GM19239 (cell line): ENCODE measurements at places on chromosomes 7 and 10.

- no peak for DNase-seq
Measured at GRCh38 chr7:151139071-151139790, 28.3 kb downstream of the GBX1 start.

- peak; percentile 16 for DNase-seq
Measured at GRCh38 chr10:122567056-122567660, 6.6 kb downstream of the DMBT1 start.

DNA sequence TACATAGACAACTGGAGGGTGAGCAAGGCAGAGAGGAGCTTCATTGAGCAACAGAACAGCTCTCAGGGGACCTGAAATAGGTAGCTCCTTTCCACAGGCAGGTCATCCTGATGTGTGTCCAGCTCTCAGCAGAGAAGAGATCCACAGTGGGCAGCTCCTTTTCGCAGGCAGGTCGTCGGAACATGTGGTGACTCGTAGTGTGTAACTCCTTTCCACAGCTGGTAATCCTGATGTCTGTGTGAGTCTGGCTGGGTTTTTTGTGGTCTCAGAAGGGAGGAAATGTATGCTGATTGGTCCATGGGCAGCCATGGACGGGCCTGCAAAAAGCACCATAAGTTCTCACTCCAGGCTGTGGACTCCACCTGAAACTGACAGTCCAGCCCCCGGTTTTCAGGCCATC is 24.4 kb upstream of the TES start:
- DNase-seq = no peak

DNA sequence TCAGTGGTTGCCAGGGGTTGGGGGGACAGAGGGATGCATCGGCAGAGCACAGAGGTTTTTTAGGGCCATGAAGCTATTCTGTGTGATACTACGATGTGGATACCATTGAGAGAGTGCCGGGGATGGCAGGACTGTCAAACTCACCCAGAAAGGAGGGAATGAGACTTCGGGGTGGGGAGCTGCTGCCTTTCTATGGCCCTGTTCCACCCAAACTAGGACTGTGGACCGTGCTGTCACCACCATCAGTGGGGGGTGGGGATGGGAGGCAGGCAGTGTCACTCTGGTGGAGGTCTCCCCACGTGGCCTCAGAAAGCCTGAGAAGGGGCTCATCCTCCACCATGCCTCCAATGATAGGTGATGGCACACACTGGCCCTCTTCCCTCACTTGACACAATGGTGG is 146.2 kb downstream of the PTPN20 start:
- no peak for DNase-seq

GRCh38 chr7:116169060-116169459 is 41.3 kb upstream of the TES start:
- DNase-seq = no peak

- no peak for DNase-seq
Measured at GRCh38 chr10:28595613-28596012, 62.7 kb downstream of the WAC start.

DNA sequence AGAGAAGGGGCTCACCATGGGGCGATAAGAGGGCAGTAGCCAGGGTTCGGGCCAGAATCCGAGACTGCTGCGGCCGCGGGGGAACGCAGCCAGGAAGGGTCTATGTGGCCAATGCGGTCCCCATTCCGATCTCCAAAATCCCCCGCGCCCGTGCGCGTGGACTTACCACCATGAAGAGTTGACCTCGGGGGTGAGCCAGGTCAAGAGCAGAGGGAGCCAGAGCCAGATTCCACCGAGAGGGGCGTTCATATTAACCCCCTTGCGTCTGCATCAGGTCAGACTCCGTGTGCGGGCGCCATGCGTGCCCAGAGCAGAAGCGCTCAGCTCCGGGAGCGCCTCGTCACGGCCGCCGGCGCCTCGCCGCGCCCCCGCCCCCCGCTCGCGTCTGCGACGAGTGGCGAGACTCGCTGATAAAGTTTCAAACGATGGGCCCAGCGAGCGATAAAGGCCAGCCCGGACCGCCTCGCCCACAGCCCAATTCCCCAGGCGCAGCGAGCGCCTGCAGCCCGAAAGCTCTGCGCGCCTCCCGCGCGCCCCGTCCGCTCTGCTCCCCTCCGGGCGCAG is at the start of gene WNT2:
TSS of gene WNT2 (minus strand) at position 318 of the 564 bp plus-strand sequence. CDS start at position 249, 69 bp downstream.
- DNase-seq = no peak

GRCh38 chr7:132390705-132391104 is 185.6 kb downstream of the PLXNA4 start:
- no peak for DNase-seq

GRCh38 chr7:141974831-141975230 is 1.3 kb upstream of the TAS2R38 start:
- no peak for DNase-seq

GRCh38 chr7:16270844-16271243 is 150.5 kb downstream of the CRPPA start:
- no peak for DNase-seq

- no peak for DNase-seq
Measured at GRCh38 chr7:93359520-93360198, 127.5 kb downstream of the VPS50 start.

DNA sequence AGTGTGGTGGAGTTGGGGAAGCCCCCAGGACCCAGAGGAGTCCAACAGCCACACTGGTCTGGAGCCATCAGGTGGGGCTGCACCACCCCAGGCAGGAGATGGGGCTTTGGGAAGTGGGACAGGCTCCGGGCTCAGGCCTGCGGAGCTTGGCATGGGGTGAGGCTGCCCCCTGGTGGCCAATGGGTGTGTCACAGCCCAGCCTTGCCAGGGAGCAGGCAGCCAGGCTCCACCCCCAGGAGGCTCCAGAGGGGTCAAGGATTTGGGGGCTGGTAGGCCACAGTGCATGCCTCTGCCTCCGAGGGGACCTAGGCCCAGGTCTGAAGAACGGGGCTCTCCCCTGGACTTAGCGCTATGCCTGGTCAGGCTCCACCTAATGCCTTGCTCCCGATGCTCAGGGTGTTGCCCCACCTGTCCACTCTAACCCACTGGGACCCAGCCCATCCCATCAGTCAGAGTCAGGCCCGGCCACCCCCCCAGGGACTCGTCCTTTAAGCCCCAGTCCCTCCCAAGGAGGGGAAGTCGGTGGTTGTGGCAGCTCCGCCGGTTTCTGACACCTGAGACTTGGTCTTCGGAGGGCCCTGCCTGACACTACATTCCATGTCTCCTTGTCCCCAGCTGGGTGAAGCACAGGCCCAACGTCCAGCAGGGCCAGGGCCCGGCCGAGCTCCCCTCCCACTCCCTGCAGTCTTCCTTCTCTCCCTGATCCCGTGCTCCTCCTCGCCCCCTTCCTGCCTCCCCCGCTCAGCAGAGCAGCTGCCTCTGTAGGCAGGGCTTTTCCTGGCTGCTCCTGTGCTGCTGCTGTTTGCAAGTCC is 11.3 kb upstream of the SAMD8 start:
- DNase-seq = peak; percentile 85

DNA sequence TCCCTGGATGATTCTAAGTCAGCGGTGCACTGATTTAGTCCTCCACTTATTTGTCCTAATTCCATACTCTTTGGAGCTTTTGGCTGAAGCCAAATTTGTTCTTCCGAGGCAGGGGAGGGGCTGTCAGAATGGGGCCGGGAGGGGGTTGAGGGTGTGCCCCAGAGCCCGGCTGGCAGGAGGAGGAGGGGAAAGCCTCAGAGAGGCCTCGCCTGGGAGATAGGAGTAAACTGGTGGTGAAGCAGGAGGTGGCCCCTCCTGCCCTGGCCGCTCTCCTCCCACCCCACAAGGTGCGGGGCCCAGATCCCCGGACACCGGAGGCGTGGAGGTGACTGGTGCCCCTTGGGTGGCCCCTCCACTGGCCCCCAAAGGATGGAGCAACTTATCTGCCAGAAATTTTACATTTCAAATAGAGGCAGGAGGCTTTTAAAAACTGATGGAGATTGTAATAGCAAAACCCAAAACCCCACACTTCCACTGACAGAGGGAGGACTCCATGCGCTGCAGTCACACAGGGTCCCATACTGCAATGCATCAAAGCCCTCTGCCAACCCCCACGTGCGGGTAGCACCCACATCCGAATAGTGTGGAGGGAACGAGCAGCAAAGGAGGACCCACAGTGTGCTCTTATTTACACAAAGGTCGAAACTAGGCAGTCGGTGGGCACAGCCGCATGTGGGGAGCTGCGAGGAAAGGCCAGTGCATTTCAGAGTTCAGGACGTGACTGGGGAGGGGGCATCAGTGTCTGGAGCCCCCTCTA is 61.9 kb downstream of the CAMK2B start:
- no peak for DNase-seq

- peak; percentile 95 for DNase-seq
Measured at GRCh38 chr7:100852048-100852872, at the start of gene SLC12A9. SLC12A9 (plus strand) TSS chr7:100852713; CDS start chr7:100854198, 1,485 bp downstream.

DNA sequence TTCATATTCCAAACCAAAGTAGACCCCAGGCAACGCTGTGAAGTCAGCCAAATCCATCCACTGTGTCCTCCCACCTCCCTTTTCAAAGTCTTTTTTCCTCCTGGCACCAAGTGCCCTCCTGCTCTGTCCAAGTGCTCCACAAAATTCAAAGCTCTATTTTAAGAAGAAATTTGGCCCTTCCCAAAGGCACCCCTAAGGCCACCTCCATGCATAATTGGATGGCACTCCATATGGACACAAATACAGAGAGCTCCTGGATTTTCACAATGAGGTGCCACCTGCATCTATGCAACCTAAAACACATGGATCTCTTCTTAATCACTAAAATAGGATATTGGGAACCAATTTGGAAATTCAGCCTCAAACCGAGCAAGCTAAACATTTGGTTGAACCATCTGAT is 121.6 kb downstream of the RELN start:
- DNase-seq = no peak

- DNase-seq = no peak
Measured at GRCh38 chr10:74787457-74787856, 38.9 kb upstream of the KAT6B start.

GRCh38 chr10:85657476-85658113 is 709.0 kb downstream of the GRID1 start:
- DNase-seq = no peak

- DNase-seq = no peak
Measured at GRCh38 chr10:77925795-77926565, 575 bp downstream of the DLG5 start.

- no peak for DNase-seq
Measured at GRCh38 chr7:150356265-150356897, 12.2 kb upstream of the REPIN1 start.

GRCh38 chr7:21507627-21508343 is 35.1 kb upstream of the DNAH11 start:
- DNase-seq = no peak

DNA sequence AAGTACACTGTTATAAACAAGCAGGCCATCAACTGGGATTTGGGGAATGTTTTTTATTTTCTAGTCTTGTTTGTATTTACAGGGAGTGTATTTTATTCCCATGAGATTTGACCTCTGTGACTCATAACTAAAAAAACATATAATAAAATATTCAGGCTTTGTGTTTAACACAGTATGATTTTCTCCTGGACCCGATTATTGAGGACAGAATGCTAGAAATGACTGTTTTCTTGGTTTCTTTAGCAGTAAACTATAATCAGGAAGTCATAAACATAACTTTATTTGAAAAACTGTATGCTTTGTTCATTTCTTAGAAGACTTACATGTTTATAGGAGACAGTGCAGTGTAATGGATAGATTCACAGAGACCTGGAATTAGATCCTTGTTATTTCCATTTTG is 2.1 kb downstream of the NHLRC2 start:
- DNase-seq = no peak

DNA sequence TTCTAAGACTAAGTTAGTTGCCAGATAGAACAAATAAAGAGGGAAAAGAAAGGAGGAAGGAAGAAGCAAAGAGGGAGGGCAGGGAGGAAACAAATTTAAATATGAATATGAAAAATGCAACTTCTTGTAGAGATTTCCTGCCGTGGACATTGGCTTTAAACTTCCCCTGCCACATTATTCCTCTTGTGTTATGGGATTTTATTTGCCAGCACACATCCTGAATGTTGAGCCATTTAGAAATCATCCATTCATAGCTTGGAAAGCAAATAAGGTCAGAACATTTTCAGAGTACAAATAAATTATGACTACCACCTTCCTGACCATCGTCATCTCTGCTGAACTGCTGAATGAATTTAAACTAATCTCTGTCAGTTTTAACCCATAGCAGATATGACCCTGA is 911.9 kb upstream of the LRRN3 start:
- DNase-seq = no peak

DNA sequence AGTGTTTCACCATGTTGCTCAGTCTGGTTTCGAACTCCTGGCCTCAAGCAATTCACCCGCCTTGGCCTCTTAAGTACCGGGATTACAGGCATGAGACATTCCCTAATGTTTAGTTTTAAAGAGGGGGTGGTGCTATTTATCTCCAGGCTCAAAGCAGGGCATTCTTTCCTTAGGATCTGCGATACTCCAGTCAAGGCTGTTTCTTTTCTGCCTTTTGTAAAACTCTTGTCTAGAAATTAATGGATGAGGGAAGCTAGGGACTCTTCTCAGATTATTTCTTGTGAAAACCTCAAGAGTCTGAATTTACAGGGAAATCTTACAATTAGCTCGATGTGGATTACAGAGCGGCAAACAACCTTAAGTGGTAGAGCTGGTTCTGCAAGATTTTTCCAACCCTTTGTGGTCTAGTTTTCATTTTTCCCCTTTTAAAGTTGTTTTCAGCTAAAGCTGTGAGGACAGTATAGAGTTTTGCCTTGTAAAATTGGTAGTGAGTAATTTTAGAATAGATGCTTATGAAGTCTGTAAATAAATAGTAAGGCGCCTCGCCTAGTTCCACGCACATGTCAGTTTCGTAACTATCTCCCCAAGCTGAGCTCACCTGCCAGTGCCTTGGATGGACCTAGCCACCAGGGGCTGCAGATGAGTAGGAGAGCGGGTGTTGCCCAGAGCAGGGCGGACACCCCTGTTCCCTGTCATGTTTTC is 53.1 kb downstream of the CUX1 start:
- no peak for DNase-seq

GRCh38 chr10:26831936-26832335 is 28.8 kb downstream of the ABI1 start:
- DNase-seq = no peak

GRCh38 chr10:50310560-50311174 is 59.4 kb upstream of the ASAH2 start:
- DNase-seq = no peak

- no peak for DNase-seq
Measured at GRCh38 chr7:40425696-40426095, 290.9 kb downstream of the SUGCT start.

GRCh38 chr10:57880446-57881227 is 387.1 kb downstream of the IPMK start:
- no peak for DNase-seq

DNA sequence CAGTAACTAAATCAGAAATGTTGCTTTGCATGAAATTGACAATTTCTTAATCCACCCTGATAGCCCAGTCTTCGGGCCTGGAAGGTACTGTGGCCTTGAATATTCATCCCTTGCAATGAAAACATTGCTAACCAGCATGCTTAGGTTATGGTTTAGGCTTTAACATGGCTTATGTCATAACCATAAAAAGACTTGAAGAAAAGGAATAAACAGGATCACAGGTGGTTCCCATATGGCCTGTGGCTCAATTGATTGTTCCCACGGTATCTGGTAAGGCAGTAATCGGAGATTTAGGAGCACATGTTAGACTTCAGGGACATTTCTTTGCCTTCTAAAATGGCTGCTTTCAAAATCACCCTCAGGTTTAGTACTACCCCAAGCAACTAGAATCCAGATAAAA is 139.5 kb downstream of the ST7 start:
- DNase-seq = no peak
